ENCODE measurements at places on chromosomes 6 and 20.

- DNase-seq, result no peak
Measured at GRCh38 chr20:38620441-38620840, 18.8 kb downstream of the ARHGAP40 start.

GRCh38 chr6:110329714-110330436 is 28.3 kb downstream of the METTL24 start:
- no peak for DNase-seq

DNA sequence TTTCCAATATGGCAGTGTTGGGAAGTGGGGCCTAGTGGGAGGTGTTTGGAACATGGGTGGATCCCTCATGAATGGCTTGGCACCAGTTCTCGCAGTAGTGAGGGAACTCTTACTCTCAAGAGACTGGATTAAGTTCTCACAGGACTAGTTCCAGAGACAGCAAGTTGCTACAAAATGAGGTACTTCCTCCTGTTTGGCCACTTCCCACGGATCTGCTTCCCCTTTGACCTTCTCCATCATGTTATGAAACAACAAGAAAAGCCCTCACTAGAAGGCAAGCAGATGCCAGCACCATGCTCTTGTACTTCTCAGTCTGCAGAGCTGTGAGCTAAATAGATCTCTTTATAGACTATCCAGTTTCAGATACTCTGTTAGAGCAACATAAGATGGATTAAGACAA is 3.1 kb downstream of the RSPH3 start:
- no peak for DNase-seq

DNA sequence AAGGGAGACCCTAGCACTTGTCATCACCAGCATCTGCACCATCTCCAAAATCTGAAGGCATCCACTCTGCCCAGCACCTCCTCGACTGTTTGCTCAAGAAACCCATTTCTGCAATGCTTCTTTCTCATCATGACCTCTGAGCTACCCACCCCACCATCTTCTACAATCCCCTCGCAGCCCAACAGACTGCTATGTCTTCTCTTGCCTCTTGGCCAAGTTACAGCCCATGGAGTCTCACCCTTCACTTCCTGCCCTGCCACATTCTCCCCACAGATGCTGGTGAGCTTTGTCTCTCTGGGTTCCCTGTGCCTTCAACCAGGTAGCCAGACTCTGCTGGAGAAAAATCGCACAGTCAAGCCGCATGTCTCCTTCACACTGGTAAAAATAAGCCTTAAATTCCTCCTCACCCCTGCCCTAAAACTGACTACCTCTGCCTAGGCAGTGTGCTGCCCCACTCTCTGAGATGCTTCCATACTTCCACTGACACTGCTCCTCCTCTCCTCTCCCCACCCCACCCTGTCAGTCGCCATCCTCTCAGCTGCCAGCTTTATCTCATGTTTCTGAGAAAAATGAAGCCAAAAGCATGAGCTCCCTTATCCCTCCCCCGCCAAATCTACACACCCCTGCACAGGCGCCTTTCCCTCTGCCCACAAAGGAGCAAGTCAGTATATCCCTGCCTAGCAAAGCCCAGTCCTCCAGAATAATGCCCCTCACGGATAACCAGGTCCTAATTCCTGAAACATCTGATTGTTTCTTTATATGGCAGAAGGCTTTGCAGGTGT is 2.3 kb upstream of the TXNDC5 start:
- no peak for DNase-seq

- no peak for DNase-seq
Measured at GRCh38 chr6:91088515-91088914, 501.6 kb upstream of the MAP3K7 start.

GRCh38 chr20:33061658-33062028 is 7.9 kb downstream of the BPIFB3 start:
- no peak for DNase-seq

DNA sequence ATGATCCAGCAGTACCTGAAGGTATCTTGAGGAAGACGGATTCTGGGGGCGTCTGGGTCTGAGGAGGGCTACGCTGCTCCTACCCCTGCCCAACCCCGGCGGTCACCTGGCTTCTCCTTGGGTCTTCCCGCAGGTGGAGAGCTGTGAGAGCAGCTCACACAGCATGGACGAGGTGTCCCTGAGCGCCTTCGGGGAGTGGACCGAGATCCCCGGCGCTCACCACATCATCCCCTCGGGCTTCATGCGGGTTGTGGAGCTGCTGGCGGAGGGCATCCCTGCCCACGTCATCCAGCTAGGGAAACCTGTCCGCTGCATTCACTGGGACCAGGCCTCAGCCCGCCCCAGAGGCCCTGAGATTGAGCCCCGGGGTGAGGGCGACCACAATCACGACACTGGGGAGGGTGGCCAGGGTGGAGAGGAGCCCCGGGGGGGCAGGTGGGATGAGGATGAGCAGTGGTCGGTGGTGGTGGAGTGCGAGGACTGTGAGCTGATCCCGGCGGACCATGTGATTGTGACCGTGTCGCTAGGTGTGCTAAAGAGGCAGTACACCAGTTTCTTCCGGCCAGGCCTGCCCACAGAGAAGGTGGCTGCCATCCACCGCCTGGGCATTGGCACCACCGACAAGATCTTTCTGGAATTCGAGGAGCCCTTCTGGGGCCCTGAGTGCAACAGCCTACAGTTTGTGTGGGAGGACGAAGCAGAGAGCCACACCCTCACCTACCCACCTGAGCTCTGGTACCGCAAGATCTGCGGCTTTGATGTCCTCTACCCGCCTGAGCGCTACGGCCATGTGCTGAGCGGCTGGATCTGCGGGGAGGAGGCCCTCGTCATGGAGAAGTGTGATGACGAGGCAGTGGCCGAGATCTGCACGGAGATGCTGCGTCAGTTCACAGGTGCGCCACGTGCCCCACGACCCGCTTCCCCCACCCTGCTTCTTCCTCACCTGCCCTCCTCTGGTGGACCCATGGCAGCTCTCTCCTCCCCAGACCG is 166.9 kb upstream of the RNF24 start:
- DNase-seq, result no peak

DNA sequence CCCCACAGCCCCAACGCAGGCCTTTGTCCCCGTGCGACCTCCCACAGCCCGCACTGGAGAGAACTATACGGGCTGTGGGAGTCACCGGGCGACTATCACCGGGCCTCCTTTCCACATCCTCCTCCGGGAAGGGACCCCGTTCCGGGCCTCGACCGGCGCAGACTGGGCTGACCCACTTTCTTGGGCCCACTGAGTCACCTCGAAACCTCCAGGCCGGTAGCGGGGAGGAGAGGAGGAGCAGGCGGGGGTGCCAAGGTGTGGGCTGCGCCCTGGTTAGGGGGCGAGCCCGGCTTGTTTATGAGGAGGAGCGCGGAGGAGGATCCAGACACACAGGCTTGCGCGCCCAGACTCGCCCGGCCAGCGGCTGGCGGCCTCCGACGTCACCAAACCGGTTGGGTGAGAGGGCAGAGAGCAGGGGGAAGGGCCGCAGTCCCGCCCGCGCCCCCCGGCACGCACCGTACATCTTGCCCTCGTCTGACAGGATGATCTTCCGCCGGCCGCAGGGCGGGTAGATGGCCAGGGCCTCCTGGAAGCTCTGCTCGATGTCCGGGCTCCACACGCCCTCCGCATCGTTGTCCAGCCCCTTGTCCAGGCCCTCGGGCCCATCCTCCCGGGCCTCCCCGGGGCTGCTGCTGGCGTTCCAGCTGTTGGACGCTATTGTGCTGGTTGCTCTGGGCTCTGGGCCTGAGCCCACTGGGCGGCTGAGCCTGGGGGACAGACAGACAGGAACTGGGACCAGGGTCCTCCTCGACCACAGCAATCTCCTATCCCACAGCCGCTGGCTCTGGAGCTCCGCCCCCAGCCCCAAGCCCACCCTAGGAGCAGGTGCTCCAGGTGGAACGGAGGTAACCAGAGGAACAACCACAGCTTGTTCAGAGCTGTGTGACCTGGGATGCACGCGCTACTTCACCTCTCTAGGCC is 10.6 kb downstream of the TEAD3 start:
- DNase-seq, result no peak

GRCh38 chr6:19838442-19839236 is 1.5 kb downstream of the ID4 start:
- DNase-seq, result no peak

GRCh38 chr20:19583532-19584175 is 174.4 kb upstream of the RIN2 start:
- DNase-seq, result no peak

- DNase-seq, result no peak
Measured at GRCh38 chr20:50562262-50562701, 52.1 kb downstream of the PTPN1 start.

DNA sequence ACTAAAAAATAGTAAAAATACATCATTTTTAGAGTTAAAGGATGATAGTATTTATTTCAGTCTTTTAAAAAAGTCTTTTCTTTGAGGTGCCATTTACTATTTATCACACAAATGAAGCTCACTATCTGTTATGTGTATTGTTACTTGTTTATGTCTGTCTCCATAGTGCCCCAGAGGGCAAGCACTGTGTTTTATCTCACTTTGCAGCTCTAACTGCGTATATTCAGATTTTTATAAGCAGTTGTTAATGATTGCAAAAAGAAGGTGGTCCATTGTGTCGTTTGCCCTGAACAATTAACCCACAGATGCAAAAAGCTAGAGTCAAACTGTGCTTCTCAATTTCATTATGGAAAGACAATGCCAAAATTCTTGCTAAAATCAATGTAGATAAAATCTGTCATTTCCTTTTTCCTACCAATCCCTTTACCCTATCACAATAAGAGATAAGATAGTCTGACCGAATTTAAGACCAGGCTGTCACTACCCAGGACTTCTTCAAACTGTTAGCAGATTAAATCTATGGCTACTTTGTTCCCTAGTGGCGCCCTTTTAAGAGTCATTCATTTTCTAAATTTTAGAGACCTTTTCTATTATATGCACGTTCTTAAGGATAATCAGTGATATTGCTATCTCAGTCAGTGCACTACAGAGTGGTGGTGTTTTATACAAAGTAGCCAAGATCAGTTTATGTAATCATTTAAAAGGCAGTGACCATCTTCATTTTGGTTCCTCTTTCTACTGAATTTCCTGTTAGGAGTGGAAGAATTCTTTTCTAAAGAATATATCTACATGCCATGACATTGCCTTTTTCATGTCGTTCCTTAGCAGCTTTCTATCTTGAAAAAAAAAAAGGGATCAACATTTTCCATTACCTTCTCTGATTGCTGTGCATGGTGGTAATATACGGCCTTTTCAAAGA is 133.1 kb upstream of the PRDM1 start:
- no peak for DNase-seq

- DNase-seq, result no peak
Measured at GRCh38 chr6:125794342-125795137, 3.8 kb downstream of the NCOA7 start.

GRCh38 chr6:160462551-160463109 is 114.5 kb downstream of the SLC22A3 start:
- peak; percentile 83 for DNase-seq

DNA sequence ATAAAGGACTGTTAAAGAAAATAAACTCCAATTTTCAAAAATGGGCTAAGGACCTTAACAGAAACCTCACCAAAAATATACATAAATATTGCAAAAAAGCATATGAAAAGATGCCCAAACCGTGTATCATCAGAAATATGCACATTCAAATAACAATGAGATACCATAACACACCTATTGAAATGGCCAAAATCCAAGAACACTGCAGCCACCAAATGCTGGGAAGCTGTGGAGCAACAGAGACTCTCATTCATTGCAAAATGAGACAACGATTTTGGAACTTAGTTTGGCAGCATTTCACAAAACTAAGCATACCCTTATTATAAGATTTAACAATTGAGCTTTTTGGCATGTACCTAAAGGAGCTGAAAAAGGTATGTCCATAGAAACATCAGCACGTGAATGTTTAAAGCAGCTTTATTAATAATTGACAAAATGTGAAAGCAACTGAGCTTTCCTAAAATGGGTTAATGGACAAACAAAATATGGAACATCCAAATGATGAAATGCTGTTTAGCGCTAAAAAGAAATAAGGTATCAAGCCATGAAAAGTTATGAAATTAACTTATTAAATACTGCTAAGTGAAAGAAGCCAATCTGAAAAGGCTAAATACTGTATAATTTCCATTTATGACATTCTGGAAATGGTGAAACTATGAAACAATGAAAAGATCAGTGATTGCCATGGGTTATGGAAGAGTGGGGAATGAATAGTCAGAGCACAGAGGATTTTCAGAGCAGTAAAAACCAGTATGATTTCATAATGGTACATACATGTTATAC is 592.6 kb upstream of the ADGRB3 start:
- DNase-seq, result no peak

DNA sequence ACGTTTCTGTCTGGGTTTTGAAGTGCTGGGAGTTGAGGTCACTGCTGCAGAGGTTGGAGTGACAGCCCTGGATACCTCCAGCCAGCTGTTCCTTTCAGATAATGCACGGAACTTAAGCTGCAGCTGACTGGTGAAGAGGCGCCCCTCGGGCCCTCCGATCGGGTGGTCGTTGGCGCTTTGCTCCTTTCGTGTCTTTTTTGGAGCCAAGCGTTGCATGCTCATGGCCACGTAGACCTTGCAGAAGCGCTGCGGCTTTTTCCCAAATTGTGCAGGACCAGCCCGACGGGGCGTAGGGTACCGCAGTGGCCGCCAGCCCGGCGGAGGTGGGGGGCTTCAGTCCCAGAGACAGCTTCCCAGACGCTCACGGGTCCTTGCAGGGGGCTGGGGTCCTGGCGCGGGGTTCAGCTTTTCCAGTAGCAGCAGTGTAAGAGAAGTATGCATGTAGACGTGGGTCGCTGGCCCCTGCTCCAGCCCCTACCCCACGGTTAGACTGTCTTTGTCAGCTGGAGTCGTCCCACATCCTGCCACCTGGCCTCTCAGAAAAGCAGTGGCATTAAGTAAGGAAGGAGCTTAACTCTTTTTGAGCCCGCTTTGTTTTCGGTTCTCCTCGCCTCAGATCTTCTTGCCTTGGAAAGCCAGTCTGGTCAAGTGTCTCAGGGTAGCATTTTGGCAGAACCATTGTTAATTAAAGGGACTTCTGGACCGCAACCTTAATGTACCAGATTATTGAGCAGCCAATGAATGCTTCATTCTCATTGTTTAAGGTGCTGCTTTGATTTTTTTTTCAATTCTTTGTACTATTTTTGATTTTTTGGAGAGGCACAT is 838 bp downstream of the TNFAIP3 start:
- DNase-seq, result no peak

DNA sequence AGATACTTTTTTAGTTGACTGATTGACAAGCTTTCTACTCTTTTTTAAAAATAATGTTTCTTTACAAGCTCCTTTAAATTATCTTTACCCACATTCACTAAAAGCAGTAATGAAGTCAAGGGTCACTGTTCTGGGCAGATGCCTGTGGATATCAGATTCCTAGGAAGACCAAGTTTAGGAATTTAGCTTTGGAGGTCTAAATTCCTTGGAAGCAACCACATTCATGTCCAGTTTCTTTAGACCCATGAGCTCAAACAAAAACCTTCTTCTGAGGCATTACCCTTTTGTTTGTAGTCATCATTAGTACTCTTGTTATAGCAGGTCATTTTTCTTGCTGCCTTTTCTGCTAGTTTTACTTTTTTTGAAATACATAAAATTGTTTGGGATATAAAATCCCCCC is 462.9 kb upstream of the JAG1 start:
- no peak for DNase-seq

All from skeletal muscle cell (primary cell).